ENCODE measurements at places on chromosomes 5 and 9.
A peak's percentile ranks its signal among the peaks of the same experiment; 100 is the strongest.

GRCh38 chr5:33691856-33692255 is 199.9 kb downstream of the ADAMTS12 start:
- no peak for DNase-seq

GRCh38 chr9:123478967-123479602 is 123.1 kb downstream of the CRB2 start:
- DNase-seq, result no peak

GRCh38 chr9:85927076-85927475 is 13.9 kb upstream of the NAA35 start:
- no peak for DNase-seq

DNA sequence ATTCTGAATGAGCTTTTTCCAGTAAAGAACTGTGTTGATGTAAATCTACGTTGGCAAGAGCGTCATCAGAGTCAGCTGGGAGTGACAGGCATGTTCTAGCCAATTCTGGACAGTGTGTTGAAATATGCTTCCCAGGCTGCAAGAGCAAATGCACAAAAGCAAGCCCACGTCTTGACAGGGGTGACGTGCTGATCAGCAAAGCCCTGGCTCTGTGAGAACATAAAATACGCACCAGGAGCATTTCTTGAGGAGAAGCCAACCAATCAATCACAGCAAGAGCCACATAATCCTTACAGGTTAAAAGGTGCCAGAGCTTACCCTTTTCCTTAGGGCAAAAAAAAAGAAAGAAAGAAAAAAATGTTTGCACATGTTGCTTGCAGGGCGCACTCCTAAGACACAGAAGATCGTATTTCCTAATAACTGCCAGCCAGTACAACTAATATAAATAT is 148.1 kb downstream of the PDE4D start:
- peak; percentile 61 for DNase-seq

- DNase-seq, result no peak
Measured at GRCh38 chr5:147927901-147928300, 21.6 kb upstream of the C5orf46 start.

All from myocyte (in vitro differentiated cells).